ENCODE measurements at places on chromosomes 7 and 10. TPM values are rescaled to one million over a fixed set of nuclear protein-coding genes. Genes with fewer than 3 reads are reported as not detected.

GRCh38 chr7:100852048-100852872, at the start of gene SLC12A9:
SLC12A9 (plus strand) TSS chr7:100852713; CDS start chr7:100854198, 1,485 bp downstream.
- H3K4me1 ChIP-seq = peaks cover 3% of the 10 kb centered on the region
- H3K36me3 ChIP-seq = no peaks in the 10 kb centered on the region
- no peaks in the 10 kb centered on the region for H3K27me3 ChIP-seq

DNA sequence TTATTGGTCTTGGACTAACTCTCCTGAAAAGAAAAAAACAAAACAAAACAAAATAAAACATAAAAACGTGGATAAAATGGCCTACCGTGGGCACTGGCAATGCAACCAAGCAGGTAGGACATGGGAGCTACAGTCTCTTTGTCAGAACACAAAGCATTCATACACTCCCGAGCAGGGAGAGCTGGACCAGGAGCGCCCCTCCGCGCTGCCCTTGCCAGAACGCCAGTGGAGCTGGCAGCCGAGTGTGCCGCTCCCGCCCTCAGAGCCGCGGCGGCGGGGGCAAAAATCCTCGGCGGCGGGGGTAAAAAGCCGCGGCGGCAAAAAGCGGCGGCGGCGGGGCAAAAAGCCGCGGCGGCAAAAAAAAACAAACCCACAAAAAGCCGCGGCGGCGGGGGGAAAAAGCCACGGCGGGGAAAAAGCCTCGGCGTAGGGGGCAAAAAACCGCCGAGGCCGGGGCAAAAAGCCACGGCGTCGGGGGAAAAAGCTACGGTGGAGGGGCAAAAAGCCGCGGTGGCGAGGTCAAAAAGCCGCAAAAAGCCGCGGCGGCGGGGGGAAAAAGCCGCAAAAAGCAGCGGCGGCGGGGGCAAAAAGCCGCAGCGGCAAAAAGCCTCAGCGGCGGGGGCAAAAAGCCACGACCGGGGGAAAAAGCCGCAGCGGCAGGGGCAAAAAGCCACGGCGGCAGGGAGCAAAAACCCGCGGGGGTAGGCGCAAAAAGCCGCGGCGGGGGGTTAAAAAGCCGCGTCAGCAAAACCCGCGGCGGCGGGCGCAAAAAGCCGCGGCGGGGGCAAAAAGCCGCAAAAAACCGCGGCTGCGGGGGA, 418.1 kb downstream of the ZNF716 start:
- H3K27ac ChIP-seq = no peak overlapping the region
- no peak overlapping the region for H3K4me3 ChIP-seq

GRCh38 chr7:159083698-159084068, 61.0 kb downstream of the VIPR2 start:
- DNase-seq = no peak
- no peak overlapping the region for H3K27ac ChIP-seq
- H3K27me3 ChIP-seq = no peaks in the 10 kb centered on the region
- H3K4me3 ChIP-seq = no peak overlapping the region
- H3K4me1 ChIP-seq = no peaks in the 10 kb centered on the region
- H3K36me3 ChIP-seq = no peaks in the 10 kb centered on the region

DNA sequence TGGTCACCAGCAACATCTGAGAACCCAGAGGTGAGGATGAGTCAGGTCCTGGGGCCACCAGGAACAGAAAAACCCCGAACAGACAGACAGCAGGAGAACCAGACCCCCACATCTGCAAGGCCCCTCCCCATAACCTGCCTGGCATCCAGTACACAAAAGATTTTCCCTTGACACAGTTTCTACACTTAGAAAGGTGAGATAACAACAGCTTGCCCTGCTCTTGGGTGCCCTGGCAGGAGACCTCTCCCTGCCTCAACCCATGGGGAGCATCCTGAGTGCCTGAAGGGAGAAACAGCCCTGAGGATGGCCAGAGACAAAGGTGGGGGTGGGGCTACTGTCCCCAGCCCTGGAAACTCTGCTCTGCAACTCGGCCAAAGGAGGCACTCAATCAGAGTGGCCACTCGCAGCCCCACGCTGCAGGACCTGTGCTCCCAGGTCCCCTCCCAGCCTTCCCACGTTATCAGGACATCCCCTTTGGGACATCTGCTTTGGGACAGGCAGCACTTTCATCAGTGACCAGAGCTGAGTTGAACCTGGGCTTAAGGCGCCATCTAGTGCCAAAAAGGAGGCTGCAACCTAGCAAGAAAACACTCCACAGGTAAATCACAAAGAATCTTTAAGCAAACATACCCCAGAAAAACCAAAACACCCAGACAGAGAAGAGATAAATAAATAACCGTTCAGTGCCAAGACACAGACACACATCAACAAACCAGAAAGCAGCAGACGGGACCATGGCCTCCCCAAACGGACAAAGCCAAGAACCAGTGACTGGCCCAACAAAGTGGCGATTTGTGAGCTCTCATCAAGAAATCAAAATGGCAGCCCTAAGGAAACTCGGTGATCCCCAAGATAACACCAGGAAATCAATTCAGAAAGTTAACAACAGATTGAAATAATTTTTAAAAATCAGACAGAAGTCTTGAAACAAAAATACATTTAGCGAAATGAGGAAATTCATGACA, 233.7 kb downstream of the PTPRN2 start:
- H3K4me1 ChIP-seq = no peaks in the 10 kb centered on the region
- H3K36me3 ChIP-seq = no peaks in the 10 kb centered on the region
- no peak overlapping the region for H3K4me3 ChIP-seq
- no peaks in the 10 kb centered on the region for H3K27me3 ChIP-seq

DNA sequence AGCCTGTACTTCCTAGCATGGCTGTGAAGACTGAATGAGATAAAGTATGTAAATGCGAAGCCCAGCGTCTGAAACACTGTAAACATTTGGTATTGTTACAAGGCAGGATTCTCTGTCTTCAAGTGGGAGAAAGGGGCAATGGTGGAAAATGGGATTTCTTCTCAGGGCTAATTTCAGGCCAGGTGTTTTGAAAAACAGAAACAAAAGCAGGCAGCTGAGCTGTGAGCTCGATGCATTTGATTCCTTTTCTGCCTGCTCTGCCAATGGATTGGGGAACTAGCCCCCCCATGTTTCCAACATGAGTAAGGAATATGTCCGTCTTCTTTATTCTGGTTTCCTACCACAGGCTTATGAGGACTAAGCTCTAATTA, 732.1 kb upstream of the AUTS2 start:
- H3K27me3 ChIP-seq = no peaks in the 10 kb centered on the region
- no peaks in the 10 kb centered on the region for H3K36me3 ChIP-seq
- DNase-seq = no peak
- no peak overlapping the region for H3K4me3 ChIP-seq
- no peaks in the 10 kb centered on the region for H3K4me1 ChIP-seq

DNA sequence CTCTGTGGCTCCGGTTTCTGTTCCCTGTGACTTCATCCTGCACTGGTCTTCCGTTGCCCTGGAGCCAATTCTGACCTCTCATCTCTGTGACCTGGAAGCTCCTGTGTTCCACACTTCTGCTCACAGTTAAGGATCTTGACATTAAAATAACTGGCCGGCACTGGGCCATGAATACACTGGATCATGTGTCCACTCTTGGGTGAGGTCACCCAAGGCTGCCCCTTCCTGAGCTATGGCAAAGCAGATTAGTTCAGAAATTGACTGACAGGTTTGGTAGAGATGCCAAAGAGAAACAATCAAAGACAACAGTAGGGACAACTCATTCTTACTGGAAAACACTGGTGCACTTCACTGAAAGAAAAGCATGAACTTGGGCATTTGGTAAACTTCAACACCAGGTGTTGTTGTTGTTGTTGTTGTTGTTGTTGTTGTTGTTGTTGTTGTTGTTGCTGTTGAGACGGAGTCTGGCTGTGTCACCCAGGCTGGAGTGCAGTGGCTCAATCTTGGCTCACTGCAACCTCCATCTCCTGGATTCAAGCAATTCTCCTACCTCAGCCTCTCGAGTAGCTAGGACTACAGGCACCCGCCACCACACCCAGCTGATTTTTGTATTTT, 36.7 kb upstream of the GRID1 start:
- H3K27ac ChIP-seq = no peak overlapping the region
- no peaks in the 10 kb centered on the region for H3K27me3 ChIP-seq
- H3K4me3 ChIP-seq = no peak overlapping the region
- no peak for DNase-seq
- H3K4me1 ChIP-seq = peaks cover 37% of the 10 kb centered on the region

DNA sequence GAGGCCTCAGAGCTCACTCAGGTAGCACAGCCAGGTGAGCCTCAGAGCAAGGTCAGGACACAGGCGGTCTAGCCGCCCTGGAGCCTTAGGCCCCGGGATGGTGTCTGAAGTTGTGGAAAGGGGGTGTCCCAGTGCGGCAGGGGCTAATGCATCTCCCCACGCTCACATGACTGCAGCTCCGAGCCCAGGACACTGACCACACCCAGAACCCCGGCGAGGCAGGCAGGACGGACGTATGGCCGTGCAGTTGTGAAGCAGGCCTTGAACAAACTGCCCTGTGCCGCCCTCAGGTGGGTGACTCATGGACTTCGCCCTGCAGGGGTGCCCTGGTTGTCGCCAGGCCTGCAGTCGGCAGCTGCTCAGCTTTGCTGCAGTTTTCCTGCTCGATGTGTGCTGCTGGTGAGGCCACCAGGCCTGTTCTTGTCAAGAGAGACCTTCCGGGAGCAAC, 5.0 kb upstream of the PRKAR1B start:
- no peak overlapping the region for H3K27ac ChIP-seq
- no peaks in the 10 kb centered on the region for H3K36me3 ChIP-seq
- H3K4me3 ChIP-seq = no peak overlapping the region
- H3K27me3 ChIP-seq = no peaks in the 10 kb centered on the region
- H3K4me1 ChIP-seq = peaks cover 8% of the 10 kb centered on the region

- no peak overlapping the region for H3K27ac ChIP-seq
- no peaks in the 10 kb centered on the region for H3K4me1 ChIP-seq
- H3K27me3 ChIP-seq = no peaks in the 10 kb centered on the region
- H3K36me3 ChIP-seq = no peaks in the 10 kb centered on the region
- no peak for DNase-seq
Measured at GRCh38 chr7:40437936-40438634, 303.3 kb downstream of the SUGCT start.

DNA sequence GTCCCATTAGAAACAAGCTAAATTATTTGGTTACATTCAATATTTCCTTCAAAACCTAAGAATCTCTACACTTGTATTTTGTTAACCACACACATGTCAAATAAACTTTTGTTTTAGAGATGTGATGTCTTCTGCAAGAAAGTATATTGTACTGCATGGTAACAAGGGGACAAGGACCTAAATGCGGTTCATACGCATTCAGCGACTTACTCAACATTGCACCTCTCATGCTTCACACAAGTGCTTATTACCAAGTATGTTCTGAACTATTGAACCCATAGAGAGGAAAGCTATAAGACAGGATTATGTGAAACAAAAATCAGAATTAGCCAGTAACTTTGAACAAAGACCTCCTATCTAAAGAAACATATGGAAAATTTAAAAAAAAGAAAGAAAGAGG, 68.3 kb downstream of the CREB5 start:
- no peak overlapping the region for H3K4me3 ChIP-seq
- no peak overlapping the region for H3K27ac ChIP-seq
- H3K27me3 ChIP-seq = no peaks in the 10 kb centered on the region
- no peak for DNase-seq

DNA sequence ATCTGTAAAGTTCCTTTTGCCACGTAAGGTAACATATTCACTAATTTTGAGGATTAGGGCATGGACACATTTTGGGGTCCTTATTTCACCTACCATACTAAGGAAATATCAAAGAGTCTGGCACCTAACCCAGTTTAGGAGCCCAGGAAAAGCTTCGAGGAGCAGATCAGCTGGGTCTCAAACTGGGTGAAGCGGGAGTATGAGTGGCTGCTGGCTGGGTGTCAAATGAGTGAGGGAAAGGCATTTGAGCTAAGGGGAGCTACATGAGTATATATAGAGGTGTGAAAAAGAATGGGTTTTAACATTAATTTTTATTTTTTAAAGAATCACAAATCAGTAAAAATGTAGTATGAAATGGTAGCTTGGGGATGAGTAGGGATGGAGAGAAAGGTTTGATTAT, 71.3 kb downstream of the MCU start:
- H3K36me3 ChIP-seq = peaks cover 4% of the 10 kb centered on the region
- no peak overlapping the region for H3K4me3 ChIP-seq
- H3K27me3 ChIP-seq = no peaks in the 10 kb centered on the region
- H3K27ac ChIP-seq = no peak overlapping the region

DNA sequence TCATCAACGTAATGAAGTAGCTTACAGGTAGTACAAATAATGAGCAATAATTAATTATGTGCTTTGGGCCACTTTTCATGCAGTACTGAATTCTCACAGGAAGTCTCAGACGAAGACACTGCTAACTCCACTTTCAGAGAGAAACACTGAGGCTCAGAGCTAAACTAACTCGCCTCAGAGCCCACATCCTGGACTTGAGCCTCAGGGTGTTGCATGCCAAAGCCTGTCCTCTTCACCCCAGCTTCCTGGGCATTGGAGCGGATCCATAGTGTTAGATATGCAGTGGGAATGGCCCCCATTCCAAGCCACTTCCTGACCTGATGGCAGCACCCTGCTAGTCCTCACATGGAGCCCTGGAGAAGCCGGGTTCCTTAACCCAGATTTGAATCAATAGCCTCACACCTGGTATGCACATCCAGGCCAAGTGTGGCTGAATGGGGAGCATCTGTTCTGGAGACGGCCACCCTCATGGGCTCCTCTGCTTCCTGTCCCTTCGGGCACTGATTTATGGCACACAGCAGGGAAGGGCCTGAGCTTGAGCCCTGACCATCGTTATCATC, 265.1 kb upstream of the ZNF32 start:
- no peak overlapping the region for H3K4me3 ChIP-seq
- DNase-seq = no peak
- no peak overlapping the region for H3K27ac ChIP-seq
- H3K36me3 ChIP-seq = no peaks in the 10 kb centered on the region

Gene ADRA2A
- total RNA-seq = 62.1 TPM

Gene BNIP3
- total RNA-seq = 118 TPM

Gene MMP21
- 0.30 TPM for total RNA-seq

Gene MRLN
- not detected for total RNA-seq

Gene C10orf53
- total RNA-seq = not detected

Gene ZNF239
- 3.3 TPM for total RNA-seq

Gene OLAH
- 7.6 TPM for total RNA-seq

Gene PTF1A
- total RNA-seq = 0.90 TPM

Gene BRI3
- total RNA-seq = 33.5 TPM
